ENCODE measurements at places on chromosomes 6 and 20.

DNA sequence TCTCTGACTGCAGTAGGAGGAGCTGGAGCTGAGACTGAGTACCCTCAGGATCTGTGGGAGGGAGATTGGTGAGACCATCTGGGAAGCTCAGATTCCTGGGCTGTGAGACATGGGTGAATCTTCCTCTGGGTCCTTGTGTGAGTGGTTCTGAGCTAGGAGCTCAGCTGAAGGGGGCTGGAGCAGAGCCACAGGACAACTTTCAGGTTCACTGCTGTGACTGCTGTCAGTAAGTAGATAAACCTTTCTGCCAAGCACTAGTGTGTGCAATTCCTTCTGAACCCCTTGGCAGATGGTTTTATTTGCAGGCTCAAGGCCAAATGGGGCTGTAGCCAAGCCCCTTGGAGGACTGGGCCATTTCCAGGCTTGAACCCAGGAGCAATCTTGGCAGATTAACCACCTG is 49.6 kb upstream of the SNAP91 start:
- DNase-seq: no peak

DNA sequence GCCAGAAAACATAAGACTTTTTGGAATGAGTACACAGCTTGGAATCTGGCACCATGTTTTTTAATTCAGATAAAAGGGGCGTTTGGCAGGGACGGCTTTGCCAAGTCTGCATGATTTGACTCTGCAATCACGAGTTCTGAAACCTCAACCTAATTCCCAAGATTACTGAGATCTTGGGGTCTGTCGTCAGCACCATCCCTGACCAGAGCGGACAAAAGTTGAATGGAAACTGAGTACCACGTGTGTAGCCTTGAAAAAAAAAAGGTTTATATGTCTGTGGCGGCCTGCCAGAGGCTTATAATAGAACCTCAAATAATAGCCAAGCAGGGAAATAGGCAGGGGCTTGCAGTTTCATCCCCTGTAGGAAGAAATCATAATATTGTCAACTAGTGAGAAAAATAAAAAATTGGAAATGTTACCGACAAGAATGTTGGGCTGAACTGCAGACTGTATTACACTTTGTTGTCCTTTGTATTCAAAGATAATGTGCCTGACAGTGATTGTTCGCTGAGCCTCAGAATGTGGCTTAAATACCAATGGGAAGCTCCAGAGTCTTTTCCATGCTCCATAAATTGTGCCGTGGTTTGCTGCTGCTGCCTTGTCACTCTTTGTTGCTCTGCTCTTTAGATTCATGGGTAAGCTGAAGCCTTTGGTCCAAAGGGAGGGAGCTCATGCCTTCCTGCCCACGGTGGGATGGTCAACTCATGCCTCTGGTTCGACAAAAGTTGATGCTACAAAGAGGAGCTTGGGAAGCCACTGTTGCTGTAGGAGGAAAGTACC is 118.8 kb upstream of the ARID1B start:
- no peak for DNase-seq

- no peak for DNase-seq
Observed at GRCh38 chr6:88734544-88734943, 228.9 kb downstream of the RNGTT start.

DNA sequence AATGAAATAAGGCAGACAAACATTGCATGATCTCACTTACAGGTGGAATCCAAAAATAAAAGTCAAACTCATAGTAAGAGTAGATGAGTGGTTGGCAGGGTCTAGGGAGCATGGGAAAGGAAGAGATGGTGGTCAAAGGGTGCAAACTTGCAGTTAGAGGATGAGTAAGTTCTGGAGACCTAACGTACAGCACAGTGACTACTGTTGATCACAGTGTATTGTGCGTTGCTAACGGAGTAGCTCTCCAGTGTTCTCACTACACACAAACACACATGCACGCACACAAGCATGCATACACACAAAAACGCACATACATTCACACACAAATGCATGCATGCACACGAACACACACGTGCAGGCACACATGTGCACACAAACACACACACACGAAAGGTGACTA is 54.9 kb downstream of the LY86 start:
- DNase-seq: no peak

GRCh38 chr20:10228330-10228729 is 9.7 kb downstream of the SNAP25 start:
- no peak for DNase-seq
